ENCODE measurements at places on chromosomes 3 and 15.

GRCh38 chr3:141091426-141091825 lies 40.3 kb downstream of the SPSB4 start:
- peak; percentile 58 for DNase-seq

DNA sequence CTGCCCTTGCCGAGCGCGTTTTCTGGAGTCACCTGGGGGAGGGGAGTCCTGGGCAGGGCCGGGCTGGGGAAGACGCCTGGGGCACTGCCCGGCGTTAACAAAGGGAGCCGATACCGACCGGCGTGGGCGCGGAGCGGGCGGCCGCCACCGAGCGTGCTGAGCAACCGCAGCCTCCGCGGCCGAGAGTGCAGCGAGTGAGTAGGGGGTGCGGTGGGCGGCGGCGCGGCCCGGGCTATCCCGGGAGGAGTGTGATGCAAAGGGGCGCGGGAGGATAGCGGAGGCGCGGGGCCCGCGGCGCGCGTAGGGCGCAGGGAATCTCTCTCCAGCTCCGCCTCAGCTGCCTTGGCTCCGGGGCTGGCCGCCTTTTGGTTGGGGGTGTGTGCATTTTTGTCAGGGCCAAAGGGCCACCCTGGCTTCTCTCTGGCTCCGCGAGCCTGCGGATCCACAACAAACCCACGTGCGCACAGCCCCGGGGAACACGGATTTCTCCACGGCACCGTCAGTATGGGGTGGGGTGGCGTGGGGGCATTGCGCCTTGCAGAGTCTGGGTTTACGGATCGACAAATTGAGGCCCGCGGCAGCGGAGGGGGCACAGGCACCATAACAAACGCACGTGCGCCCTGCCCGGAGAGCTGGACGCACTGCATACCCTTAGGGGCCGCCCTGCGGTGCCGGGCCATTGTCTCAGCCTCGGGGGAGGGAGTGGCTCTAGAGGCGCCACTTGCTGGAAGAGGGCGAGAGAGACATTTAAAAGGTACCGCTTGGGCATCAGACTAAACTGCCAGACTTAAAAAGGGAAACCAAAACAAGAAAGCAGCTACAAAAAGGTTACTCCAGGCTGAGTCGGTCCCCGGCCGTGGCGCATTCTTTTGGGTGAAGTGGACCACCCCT lies 560 bp downstream of the ST6GAL1 start:
- DNase-seq, result peak; percentile 80

DNA sequence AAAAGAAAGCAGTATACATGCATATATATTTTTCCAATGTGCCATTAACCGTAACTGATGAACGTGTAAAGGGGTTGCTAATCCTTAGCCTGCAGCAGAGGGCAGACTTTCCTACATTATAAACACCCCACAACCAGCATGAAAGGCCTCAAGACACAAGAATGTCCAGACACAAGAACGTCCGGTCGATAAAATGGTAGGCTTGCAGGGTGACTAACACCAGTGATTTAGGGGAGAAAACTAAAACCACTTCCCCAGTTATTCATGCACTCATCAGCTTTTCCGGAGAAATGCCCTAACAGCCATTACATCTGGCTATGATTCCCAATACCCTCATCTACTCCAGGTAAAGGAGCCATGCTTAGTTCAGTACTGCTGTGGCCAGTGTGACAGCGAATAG lies 57.4 kb downstream of the LRTM1 start:
- peak; percentile 76 for DNase-seq

DNA sequence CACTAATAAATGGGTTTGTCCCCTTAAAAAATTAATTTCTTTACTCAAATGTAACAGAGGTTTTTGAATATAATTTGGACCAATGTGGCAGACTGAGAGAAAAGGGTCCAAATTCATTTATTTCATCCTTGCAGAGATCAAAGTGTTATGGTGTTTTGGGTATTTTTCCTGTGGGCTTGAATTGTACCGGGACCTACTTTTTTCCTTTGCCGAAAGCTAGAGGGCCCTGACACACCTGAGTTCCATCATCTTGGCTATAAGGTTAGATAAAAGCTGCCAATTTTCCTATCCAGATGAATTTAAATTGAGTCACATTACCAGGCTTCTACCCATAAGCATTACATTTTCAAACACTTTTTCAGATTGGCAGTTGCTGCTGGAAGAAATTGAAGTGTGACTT lies 908 bp downstream of the CCNB2 start:
- DNase-seq, result no peak

- no peak for DNase-seq
Measured at GRCh38 chr15:81049835-81050234, 49.1 kb downstream of the TLNRD1 start.

GRCh38 chr3:14616606-14617507 lies 34.7 kb upstream of the CCDC174 start:
- DNase-seq, result no peak

GRCh38 chr15:41493902-41494189 lies 172 bp downstream of the ITPKA start:
- DNase-seq, result no peak

DNA sequence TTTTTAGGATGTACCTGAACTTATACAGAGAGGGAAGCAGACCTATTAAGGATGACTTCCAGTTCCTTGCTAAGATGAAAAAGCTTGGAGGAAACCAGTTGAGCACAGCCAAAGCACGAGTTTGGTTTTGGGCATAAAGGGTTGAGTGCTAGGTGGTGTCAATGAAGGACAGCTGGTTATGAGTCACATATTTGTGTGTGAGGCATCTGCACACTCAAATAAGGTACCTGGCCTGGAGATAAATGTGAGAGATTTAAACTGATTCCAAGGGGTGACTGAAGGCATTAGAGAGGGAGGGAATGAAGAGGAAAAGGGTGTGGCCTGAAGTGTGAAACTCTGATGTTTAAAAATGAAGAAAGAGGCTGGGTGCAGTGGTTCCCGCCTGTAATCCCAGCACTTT lies 486.7 kb downstream of the DIPK2A start:
- DNase-seq, result no peak

- DNase-seq, result peak; percentile 17
Measured at GRCh38 chr3:172622916-172623700, 87.8 kb downstream of the NCEH1 start.

DNA sequence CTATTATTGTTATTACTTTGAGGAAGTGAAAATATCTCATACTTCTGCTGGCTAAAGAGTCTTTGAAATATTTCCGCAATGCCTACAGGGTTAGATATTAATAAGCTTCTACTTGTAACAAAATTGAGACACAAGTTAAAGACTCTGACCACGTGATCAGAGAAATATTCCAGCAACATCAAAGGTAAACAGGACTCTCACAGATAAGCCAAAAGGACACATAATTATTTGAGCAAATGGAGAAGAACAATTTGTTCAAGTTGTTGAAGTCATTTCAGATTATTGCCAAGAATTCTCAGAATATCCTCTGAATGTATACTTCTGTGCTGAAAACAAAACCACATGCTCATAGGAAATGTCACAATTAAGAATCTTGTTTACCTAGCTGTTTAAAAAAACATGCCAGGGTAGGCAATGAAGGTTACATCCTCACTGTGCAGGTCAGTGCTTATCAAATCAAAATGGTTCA lies 225.8 kb upstream of the ALCAM start:
- no peak for DNase-seq

GRCh38 chr3:184590795-184591194 lies 29.2 kb downstream of the EPHB3 start:
- DNase-seq, result peak; percentile 75

DNA sequence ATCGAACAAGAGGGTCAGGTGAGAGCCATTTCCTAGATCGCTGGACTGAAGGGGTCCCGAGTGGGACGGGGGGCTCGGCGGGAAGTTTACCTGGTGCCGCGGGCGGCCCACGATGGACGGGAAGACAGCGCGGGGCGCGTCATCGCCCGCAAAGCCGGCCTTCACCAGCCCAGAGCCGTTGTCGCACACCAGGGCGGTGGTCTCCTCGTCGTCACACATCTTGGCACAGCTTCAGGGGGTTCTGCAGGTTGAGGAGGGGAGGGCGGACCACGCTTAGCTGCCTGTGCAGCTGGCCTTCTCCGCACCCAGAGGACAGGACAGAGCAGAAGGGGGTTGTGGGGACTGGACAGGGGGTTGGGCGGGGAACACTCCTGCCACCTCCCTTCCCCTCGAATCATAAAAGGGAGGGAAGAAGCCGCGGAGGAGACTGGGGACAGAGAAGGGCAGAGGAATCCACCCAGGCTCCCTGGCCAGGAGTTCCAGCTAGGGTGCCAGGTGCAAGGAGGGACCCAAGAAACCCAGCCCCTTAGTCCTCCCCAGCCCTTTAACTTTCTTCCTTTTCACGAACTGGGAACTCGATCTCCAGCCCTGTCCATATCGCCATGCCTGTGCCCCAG lies 651 bp downstream of the ACTC1 start:
- no peak for DNase-seq
